ENCODE measurements at places on chromosomes 5 and 9.

DNA sequence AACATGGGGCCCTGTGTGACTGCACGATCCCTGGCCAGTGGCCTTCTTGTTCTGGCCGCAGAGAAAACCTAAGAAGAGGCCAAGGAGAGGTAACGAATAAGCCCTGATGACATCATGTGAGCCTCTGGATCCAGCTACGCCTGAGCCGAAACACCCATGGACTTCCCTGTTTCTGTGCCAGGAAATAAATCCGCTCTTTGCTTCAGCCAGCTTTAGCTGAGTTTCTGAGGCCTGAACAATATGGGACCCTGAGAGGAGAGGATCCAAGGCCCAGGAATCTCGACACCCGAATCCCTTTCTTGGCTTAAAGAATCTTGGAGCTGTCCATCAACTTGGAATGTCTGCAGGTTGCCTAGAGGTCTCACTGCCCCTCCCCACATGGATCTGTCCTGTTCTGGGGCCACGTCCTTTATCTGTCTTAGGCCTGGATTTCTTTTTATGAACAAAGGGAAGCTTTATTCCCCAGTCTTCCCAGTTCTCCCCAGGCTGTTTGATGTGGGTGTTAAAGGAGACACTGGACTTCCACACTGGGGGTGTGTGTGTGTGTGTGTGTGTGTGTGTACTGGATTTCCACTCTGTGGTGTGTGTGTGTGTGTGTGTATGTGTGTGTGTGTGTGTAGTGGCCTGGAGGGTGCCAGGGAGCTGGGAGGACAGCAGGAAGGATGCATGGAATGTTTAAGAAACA is 13.7 kb downstream of the IER5L start:
- DNase-seq, result no peak

- DNase-seq, result no peak
Measured at GRCh38 chr9:13529321-13530104, 250.0 kb upstream of the MPDZ start.

GRCh38 chr9:4066120-4066519 is 233.7 kb downstream of the GLIS3 start:
- no peak for DNase-seq

- DNase-seq, result peak; percentile 21
Measured at GRCh38 chr5:126917918-126918614, 112.3 kb downstream of the MARCHF3 start.

GRCh38 chr9:83544002-83544698 is 5.9 kb upstream of the FRMD3 start:
- peak; percentile 65 for DNase-seq

GRCh38 chr5:117859176-117859575 is 1129.2 kb downstream of the DTWD2 start:
- no peak for DNase-seq

DNA sequence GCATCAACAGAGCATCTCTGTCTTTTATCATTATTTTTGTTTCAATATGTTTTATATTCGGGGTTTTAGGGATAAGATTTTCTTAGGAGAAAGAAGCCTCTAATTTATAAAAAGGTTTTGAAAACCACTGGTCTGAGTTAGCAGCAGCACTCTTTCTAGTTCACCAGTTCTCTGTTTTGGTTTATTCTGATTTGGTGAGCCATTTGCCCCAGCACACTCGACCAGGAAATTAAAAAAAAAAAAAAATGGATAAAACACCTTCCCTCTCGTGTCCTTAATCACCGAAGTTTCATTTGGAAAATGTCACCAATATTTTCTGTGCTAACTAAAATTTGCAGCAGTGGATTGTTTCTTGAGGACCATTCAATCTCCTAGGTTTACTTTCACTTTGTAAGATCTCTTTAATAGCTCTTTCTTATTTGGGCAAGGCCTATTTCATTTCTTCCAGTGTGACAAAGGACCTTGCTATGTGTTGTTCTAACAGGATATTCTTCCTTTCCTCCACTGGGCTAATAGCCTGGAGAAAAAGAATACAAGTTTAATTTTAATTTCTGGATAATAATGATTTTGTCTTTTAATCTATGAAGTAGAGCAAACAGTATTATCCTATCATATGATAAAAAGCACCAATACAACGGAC is 57.8 kb upstream of the ANXA1 start:
- no peak for DNase-seq

- no peak for DNase-seq
Measured at GRCh38 chr9:1355656-1356055, 305.5 kb downstream of the DMRT2 start.

GRCh38 chr5:144284931-144285502 is 114.3 kb downstream of the KCTD16 start:
- no peak for DNase-seq

GRCh38 chr5:29193972-29194371 is 1999.5 kb upstream of the CDH6 start:
- DNase-seq, result no peak

- no peak for DNase-seq
Measured at GRCh38 chr9:16718952-16719351, 151.5 kb downstream of the BNC2 start.

GRCh38 chr5:96597438-96598020 is 64.6 kb upstream of the CAST start:
- DNase-seq, result peak; percentile 31

DNA sequence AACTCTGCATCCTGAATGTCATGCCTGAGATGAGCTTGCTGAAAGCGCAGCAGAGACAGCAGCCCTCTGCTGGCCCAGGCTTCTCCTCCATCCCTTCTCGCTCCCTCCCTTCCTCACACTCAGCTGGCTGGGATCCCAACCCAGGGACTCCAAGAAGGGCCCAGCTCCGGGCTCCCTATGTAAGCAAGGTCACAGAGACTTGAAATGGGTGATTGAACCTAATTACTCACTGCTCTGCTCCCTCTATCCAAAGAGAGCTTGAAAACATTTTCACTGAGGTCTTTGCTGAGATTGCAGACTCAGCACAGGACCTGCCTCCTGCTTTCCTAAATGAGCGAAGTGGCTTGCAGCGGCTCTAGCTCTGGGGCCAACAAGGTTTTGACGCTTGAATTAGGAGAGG is 42.8 kb downstream of the RAPGEF1 start:
- DNase-seq, result no peak

- DNase-seq, result no peak
Measured at GRCh38 chr5:119171686-119172085, 100.8 kb downstream of the DMXL1 start.

GRCh38 chr9:69174616-69175463 is 763 bp downstream of the TJP2 start:
- DNase-seq, result peak; percentile 96

All from MCF 10A (cell line).